ENCODE measurements at places on chromosomes 2 and 18. TPM values are rescaled to one million over a fixed set of nuclear protein-coding genes. Genes with fewer than 3 reads are reported as not detected.

GCG gene
- total RNA-seq: not detected

WDR54 gene
- 46.7 TPM for total RNA-seq

UGT1A10 gene
- not detected for total RNA-seq

CDH19 gene
- total RNA-seq: not detected

ANKRD29 gene
- 4.3 TPM for total RNA-seq

ANKRD62 gene
- 0.20 TPM for total RNA-seq

CTNNA2 gene
- total RNA-seq: not detected

GRCh38 chr2:168999668-169000213 is 31.4 kb downstream of the ABCB11 start:
- no peaks in the 10 kb centered on the region for H3K36me3 ChIP-seq
- no peak overlapping the region for H3K4me3 ChIP-seq
- no peak for DNase-seq
- no peaks in the 10 kb centered on the region for H3K4me1 ChIP-seq

- H3K27me3 ChIP-seq: peaks cover 78% of the 10 kb centered on the region
- H3K27ac ChIP-seq: no peak overlapping the region
- H3K4me3 ChIP-seq: no peak overlapping the region
- no peaks in the 10 kb centered on the region for H3K36me3 ChIP-seq
Observed at GRCh38 chr2:240197462-240198139, 57.1 kb upstream of the OTOS start.

DNA sequence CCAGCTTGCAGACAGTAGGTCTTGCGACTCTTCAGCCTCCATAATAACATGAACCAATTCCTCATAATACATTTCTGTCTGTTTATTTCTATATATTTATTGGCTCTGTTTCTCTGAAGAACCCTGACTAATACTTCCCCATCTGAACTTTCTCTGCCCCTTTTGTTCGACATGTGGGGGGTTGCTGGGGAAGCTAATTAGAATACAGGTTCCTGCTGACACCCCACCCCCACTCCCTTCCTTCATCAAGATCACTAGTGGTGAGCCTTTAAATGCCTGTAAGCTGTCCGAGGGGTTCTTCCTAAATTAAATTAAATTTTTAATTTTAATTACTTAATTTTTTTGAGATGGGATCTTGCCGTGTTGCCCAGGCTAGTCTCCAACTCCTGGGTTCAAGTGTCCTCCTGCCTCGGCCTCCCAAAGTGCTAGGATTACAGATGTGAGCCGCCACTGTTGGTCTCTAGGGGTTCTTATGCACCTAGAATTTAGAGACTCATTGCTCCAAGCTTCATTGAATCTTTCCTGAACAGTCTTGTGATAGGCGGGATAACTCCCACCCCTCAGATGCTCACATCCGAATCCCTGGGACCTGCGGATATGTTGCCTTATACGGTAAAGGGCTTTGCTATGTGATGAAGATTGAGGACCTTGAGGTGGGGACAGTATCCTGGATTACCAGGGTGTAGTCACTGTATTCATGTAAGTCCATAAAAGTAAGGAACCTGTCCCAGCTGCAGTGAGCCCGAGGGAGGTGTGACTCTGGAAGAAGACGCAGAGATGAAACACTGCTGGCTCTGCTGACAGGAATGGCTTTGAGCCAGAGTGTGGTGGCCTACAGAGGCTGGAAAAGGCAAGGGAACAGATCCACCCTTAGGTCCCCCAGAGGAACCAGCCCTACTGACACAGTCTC is 26.2 kb downstream of the HPCAL1 start:
- H3K27ac ChIP-seq: 0 out of 2 replicates have a peak overlapping the region, but pooled peaks have one; percentile 9
- DNase-seq: no peak
- no peaks in the 10 kb centered on the region for H3K36me3 ChIP-seq
- H3K4me1 ChIP-seq: peaks cover 24% of the 10 kb centered on the region

GRCh38 chr2:127950264-127950663 is 64.5 kb upstream of the AMMECR1L start:
- H3K4me1 ChIP-seq: no peaks in the 10 kb centered on the region
- no peak for DNase-seq
- H3K4me3 ChIP-seq: no peak overlapping the region
- no peaks in the 10 kb centered on the region for H3K27me3 ChIP-seq
- peaks cover 27% of the 10 kb centered on the region for H3K36me3 ChIP-seq
- H3K27ac ChIP-seq: no peak overlapping the region

DNA sequence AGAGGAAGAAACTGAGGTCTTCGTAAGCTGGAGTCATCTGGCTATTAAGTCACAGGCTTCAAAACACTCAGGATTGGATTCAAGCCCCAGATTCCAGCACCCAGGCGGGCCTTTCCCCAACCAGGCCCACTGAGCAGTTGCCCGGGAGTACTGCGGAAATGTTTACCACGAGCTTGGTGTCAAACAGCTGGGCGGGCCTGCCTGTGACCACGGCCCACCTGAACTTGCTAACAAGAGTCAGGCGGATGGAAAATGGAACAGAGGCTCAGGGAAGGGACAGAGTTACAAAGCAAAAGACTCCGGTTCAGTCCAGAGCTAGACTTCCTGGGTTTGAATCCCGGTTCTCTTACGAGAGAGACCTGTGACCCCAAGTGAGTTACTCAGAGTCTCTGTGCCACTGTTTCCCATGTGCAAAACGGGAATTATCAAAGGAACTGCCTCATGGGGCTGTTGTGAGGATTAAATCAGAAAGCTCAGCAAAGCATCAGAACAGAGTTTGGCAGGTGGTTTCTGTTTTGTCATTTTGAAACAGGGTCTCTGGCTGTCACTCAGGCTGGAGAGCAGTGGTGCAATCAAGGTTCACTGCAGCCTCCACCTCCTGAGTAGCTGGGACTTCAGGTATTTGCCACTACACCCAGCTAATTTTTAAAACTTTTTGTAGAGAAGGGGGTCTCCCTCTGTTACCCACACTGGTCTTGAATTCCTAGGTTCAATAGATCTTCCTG is 49.0 kb upstream of the TFCP2L1 start:
- H3K27ac ChIP-seq: no peak overlapping the region
- H3K4me3 ChIP-seq: no peak overlapping the region
- H3K4me1 ChIP-seq: no peaks in the 10 kb centered on the region
- H3K36me3 ChIP-seq: no peaks in the 10 kb centered on the region
- no peaks in the 10 kb centered on the region for H3K27me3 ChIP-seq
- DNase-seq: no peak

- no peak overlapping the region for H3K4me3 ChIP-seq
- H3K27me3 ChIP-seq: no peaks in the 10 kb centered on the region
- H3K36me3 ChIP-seq: 0 out of 2 replicates have a peak, but pooled peaks cover 4% of the 10 kb centered on the region
Observed at GRCh38 chr2:171362396-171362795, 71.4 kb downstream of the METTL8 start.

DNA sequence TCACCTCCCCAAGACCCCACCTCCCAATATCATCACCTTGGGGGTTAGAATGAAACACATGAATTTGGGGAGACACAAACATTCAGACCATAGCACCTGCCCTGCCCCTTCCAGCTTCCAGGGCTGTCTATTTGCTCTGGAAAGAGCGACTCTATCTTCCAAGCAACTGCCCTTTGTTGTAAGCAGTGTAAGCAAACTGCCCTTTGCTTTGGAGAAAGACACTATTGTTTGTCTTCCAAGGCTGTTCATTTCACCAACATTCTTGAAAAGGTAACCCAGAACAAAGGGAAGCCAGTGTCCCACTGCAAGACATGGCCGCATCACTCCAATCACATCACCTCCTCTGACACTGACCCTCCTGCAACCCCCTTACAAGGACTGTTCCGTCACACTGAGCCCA is 16.9 kb upstream of the SEH1L start:
- no peak for DNase-seq
- no peaks in the 10 kb centered on the region for H3K27me3 ChIP-seq
- peaks cover 14% of the 10 kb centered on the region for H3K4me1 ChIP-seq
- H3K4me3 ChIP-seq: no peak overlapping the region
- H3K36me3 ChIP-seq: no peaks in the 10 kb centered on the region

DNA sequence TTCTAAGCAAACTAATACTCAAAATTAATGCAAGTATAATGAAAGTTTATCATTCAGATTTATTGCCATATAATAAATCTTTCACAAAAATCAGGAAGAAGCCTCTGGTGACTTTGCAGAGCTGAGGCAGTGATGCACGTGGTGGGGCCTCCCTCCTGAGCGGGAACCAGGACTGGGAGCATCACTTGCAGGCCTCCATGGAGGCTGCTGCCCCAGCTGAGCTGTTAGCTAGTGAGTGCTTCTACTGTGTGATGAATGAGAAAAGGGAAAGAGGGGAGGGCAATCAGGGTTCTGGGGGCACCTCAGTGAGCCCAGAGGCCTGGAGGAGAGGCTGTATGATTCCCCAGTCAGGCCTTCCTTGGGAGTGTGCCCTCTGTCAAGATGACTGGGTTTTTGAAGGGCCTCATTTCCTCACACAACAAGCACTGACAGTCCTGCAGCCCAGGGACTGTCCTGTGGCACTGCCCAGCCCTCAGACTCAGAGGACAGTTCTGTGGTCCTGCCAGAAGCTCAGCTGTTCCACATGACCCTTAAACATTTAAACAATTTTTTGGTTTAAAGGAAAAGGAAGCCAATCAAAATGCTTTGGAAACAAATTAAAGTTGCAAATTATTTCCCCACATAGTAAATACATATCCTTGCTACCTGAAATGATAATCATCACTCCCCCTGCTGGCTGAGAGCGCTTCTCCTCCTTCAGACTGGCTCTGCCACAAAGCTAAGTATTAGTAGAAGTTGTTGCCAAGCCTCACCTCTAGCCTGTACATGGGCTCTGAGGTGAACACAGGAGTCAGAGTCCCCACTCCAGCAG is 90.9 kb upstream of the SMAD7 start:
- H3K4me1 ChIP-seq: no peaks in the 10 kb centered on the region
- no peak overlapping the region for H3K27ac ChIP-seq
- H3K27me3 ChIP-seq: no peaks in the 10 kb centered on the region
- H3K4me3 ChIP-seq: no peak overlapping the region
- DNase-seq: no peak
- peaks cover 11% of the 10 kb centered on the region for H3K36me3 ChIP-seq

- no peaks in the 10 kb centered on the region for H3K4me1 ChIP-seq
- no peak for DNase-seq
- H3K27me3 ChIP-seq: no peaks in the 10 kb centered on the region
- no peak overlapping the region for H3K27ac ChIP-seq
Observed at GRCh38 chr2:194166818-194167217, 1490.2 kb upstream of the SLC39A10 start.

GRCh38 chr2:240992572-240993291 is 5.7 kb upstream of the SNED1 start:
- no peak overlapping the region for H3K27ac ChIP-seq
- H3K4me3 ChIP-seq: no peak overlapping the region
- peaks cover 16% of the 10 kb centered on the region for H3K4me1 ChIP-seq
- no peak for DNase-seq

GRCh38 chr2:213221957-213222356 is 62.3 kb upstream of the SPAG16 start:
- H3K4me3 ChIP-seq: no peak overlapping the region
- peaks cover 3% of the 10 kb centered on the region for H3K4me1 ChIP-seq
- DNase-seq: no peak
- H3K27ac ChIP-seq: no peak overlapping the region
- no peaks in the 10 kb centered on the region for H3K36me3 ChIP-seq

GRCh38 chr18:48629730-48630324 is 91.0 kb downstream of the CTIF start:
- DNase-seq: peak; percentile 36
- H3K4me3 ChIP-seq: no peak overlapping the region
- no peaks in the 10 kb centered on the region for H3K36me3 ChIP-seq
- H3K27me3 ChIP-seq: no peaks in the 10 kb centered on the region
- H3K27ac ChIP-seq: peak overlapping the region; percentile 75

DNA sequence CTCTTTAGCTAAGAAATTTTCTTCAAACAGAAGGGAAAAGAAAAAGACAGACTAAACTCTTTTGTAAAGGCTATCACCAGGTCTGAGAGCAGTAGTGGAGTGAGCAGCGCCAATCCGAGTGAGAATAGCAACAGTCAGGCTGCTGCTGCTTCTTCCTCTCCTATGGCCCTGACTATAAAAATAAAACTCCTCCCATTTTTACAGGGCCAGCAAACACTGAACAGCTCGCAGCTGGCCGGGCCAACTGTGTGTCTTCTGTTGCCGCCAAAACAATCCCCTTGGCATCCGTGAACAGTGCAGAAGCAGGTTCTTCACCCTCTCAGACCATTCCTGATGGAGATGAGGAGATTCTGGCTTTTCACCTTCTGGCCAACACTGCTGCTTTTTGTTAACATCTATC is 124.5 kb downstream of the CNTNAP5 start:
- no peak overlapping the region for H3K4me3 ChIP-seq
- H3K27ac ChIP-seq: no peak overlapping the region
- no peaks in the 10 kb centered on the region for H3K4me1 ChIP-seq
- peaks cover 6% of the 10 kb centered on the region for H3K27me3 ChIP-seq
- no peak for DNase-seq
- H3K36me3 ChIP-seq: no peaks in the 10 kb centered on the region

GRCh38 chr2:191703079-191703725 is 25.3 kb downstream of the NABP1 start:
- DNase-seq: no peak
- no peaks in the 10 kb centered on the region for H3K36me3 ChIP-seq
- no peak overlapping the region for H3K4me3 ChIP-seq
- H3K27me3 ChIP-seq: no peaks in the 10 kb centered on the region

- DNase-seq: no peak
- peaks cover 9% of the 10 kb centered on the region for H3K4me1 ChIP-seq
- H3K4me3 ChIP-seq: no peak overlapping the region
- H3K36me3 ChIP-seq: no peaks in the 10 kb centered on the region
Observed at GRCh38 chr18:73638709-73639108, 508.9 kb downstream of the FBXO15 start.

GRCh38 chr2:29223851-29224692 is 108.9 kb downstream of the CLIP4 start:
- no peaks in the 10 kb centered on the region for H3K36me3 ChIP-seq
- no peak overlapping the region for H3K27ac ChIP-seq
- peak; percentile 73 for DNase-seq
- H3K4me3 ChIP-seq: no peak overlapping the region
- H3K27me3 ChIP-seq: peaks cover 35% of the 10 kb centered on the region

DNA sequence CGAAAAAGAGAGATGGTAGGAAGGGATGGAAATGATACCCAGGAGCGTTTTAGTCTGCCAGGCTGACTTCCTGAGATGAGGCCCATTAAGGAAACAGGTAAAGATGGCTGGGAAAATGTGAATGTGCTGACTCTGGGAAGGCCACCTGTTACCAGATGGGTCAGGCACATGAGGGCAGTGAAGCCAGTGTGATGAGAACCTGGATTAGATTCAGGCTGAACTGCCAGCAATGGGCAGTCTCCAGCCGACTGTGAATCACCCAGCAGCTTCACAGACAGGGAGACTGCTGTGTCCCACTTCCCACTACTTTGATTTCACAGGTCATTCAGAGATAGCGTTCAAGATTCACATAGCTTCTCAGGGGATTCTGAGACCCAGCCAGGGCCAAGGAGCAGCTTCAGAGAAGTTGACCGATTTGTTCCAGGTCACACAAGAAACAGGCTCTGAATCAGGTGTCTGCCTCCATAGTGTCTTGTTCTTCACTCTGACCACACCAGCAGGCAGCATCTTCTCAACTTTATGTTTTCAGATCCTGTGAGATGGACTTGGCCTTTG is 26.4 kb downstream of the CAPN13 start:
- no peak overlapping the region for H3K27ac ChIP-seq
- H3K4me3 ChIP-seq: no peak overlapping the region
- no peaks in the 10 kb centered on the region for H3K36me3 ChIP-seq
- H3K27me3 ChIP-seq: no peaks in the 10 kb centered on the region
- no peak for DNase-seq

GRCh38 chr2:191756761-191757160 is 78.8 kb downstream of the NABP1 start:
- H3K27ac ChIP-seq: no peak overlapping the region
- H3K36me3 ChIP-seq: no peaks in the 10 kb centered on the region
- H3K27me3 ChIP-seq: no peaks in the 10 kb centered on the region
- H3K4me1 ChIP-seq: no peaks in the 10 kb centered on the region

GRCh38 chr18:79524181-79525078 is 128.7 kb downstream of the NFATC1 start:
- no peak overlapping the region for H3K27ac ChIP-seq
- H3K4me3 ChIP-seq: no peak overlapping the region
- DNase-seq: no peak
- H3K27me3 ChIP-seq: peaks cover 33% of the 10 kb centered on the region
- H3K36me3 ChIP-seq: no peaks in the 10 kb centered on the region

Data from PC-9 (cell line).